ENCODE measurements at places on chromosomes 1 and 21.
A peak's percentile ranks its signal among the peaks of the same experiment; 100 is the strongest.

GRCh38 chr21:41966872-41967621 lies 13.2 kb upstream of the C2CD2 start:
- DNase-seq = no peak

DNA sequence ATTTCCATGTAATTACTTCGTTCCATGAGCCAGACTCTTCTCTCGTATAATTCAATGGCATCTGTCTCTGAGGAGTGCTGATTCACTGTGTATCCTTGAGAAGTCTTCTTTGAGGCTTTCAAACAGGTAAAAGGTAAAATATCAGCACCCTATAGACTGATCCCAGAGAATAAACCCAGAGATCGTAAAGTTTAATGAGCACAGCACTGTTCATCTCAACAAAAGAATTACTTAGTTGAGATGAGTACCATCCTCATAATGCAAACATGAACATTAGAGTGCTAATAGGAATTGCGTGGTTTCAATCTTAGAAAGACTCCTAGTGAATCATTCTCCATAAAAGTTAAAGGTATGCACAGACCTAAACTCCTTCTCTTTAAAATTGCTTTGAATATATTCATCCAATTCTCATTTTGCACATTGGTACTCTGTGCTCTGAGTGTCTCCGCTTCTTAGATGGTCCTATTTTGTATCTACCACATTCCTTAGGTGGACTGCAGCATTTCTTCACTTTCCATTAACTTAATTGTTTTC lies 97.2 kb downstream of the TBX15 start:
- DNase-seq = no peak

DNA sequence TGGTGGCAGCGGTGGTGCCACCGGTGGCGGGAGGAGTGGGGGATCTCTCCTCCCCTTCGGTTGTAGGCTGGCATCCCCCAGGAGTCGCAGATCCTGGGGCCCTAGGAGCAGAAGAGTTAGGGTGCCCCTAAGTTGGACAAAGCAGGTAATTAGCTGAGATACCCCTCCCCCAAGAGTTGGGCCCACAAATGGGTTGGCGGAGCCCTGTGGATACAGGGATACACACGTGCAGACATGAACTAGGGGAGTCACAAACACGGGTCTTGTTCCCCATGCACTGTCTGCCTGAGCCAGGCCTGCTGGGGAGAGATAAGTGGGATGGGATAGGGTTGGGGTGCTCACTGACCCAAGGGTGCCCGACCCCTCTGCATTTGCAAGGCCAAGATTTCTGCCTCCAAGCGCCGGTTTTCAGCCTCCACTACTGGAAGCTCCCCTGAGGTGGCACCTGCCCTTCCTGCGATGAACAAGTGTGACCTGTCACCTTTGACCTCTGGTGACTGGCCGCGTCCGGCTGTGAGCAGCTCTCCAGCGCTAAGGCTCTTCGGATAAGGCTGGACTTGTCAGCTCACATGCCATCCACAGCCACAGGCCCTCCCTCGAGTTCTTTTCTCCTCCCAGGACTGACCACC lies 1.8 kb downstream of the CCDC17 start:
- no peak for DNase-seq

DNA sequence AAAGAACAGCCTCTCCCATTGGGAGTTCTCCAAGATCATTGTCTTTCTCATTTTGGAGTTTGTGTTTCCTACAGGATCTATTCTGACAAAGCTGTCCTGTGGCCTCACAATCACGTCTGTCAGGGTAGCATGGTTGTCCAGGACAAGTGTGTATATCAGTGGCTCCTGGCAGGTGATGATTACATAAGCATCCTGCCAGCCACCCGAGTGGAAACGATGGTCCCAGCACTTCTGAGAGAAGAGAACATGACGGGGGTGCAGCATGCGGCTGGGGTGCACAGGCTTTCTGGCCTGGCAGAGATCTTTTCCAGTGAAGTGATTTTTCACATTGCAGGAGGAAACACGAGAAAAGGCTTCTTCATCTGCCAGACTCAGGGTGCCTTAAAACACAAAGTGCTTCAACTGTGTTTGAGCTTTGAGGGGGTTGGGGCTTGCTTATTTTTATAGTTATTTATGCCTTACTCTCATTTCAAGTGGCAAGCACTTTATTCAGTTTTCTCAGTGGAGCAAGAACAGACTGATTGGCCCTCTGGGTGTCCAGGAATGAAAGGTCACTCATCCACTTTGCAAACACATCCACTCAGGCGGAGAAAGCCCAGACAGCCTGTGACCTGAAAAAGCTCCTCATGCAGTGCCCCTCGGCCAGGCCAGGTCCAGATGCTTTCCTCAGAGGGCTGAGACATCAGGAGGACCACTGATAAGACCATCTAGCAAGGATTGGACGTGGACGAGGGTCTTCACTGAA lies 186.0 kb downstream of the DUSP10 start:
- no peak for DNase-seq

DNA sequence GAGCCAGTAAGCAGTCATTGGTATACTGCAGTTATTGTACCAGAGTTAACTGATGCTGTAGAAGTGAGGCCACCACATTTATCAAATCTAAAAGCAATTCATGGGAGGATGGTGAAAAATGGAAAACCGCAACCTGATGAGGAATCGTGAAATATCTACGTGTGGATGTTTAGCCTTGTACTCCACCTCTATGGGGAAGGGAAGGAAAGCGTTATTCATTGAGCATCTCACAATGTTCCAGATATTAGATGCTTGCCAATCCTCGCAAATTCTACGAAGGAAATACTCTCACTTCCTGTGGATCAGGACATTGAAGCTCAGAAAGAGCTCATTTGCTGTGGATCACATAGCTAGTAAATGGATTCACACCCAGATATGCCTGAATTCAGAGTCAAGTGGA lies 77.3 kb downstream of the LRRC8D start:
- no peak for DNase-seq

- DNase-seq = no peak
Observed at GRCh38 chr1:28592321-28593071, 431 bp downstream of the RAB42 start.

DNA sequence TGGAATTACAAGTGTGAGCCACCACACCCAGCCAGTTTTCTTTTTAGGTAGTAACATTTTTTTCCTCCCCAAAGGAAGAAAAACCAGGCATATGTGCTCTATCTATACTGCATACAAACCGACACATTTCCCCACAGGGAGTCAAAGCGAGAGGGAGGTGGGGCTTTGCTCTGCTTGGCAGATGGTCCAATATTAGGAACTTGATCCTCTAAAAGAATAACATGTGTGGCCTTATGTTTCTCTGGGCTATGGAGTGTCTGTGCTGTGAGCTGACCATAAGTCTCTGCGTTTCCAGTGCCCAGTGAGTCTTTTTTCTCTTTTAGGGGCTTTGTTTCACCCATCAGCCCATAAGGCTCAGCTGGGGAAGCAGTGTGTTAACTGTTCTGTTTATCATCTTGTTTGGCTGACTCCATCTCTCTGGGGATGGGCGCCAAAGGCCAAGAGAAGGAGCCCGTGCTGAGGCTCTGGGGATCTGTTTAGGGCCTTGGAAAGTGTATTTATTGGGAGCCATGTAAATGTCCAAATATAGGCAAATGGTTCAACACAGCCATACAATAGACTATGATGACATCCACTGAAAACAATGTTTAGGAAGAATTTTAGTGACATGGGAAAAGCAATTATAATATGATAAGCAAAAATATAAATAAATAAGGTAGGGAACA lies 20.2 kb downstream of the LMOD1 start:
- peak; percentile 54 for DNase-seq

DNA sequence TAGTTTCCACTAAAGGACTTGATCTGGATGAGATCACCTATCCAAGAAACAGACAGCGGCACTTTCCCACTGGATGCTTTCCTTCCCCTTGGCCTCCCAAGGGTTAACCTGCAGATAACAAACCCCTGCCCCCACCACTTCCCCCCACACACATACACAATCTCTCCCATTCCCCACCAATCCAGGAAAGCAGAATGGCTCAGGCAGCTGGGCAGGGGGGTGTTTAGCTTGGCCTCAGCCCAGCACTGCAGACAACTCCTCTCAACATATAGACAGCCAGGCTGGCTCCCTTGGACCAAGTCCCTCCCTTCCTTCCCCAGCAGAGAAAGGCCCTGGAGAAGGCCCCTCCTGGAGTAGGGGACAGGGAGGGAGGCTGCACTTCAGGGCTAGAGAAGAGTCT lies 24.6 kb downstream of the PLEKHA6 start:
- no peak for DNase-seq

DNA sequence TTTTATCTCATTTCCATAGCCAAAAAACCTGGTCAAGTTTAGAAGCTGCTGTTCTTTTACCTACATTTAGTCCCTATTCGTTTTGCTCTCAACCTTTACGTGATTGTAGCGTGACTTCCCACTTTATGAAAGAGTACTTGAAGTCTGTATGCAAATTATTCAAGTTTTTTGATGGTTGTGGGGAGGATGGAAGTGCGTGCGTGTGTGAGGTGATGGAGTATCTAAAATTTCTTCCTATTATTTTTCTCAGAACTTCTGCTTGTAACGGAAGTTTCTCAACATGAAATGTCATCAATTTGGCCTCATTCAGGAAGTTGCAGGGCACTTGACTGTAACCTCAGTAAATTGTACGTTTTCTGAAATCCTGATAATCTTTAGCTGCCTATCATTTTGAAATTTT lies 64.0 kb downstream of the SAMSN1 start:
- DNase-seq = no peak

- no peak for DNase-seq
Observed at GRCh38 chr1:47660622-47661021, 222.8 kb downstream of the FOXD2 start.

- no peak for DNase-seq
Observed at GRCh38 chr1:3727042-3727824, 25.0 kb upstream of the CCDC27 start.

GRCh38 chr1:155334962-155335361 lies 14.3 kb downstream of the RUSC1 start:
- DNase-seq = no peak

DNA sequence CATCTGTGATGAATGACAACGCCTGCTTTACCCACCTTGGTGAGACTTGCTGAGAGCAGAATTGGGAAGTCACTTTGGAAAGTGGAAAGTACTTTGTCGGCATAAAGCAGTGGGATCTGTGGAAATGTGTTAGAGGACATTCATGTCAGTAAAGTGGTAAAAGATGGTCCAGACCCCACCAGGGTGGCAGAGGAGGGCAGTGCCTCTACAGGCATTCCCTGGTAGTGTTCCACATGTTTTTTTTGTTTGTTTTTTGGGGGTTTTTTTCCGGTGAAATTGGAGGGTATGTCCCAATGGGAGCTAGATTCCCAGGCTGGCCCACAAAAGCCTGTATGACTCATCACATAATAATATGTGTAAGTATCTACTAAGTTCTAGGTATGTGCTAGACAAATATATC lies 80.6 kb downstream of the ELAVL4 start:
- no peak for DNase-seq

DNA sequence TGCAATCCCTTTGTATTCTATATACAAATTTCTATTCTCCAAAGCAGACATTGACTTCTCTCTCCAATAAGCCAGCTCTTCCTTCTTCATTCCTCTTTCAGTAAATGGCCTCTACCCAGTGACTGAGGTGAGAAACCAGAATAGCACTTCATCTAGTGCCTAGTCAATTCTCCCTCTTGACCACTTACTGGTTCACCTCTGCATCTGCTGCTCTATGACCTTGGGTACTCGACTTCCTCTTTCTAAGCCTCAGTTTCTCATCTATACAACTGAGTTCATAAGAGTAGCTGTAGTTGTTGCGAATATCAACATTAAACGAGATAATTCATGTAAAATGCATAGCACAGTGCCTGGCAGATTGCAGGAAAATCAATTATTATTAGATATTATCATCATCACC lies 12.4 kb downstream of the LYST start:
- no peak for DNase-seq

- no peak for DNase-seq
Observed at GRCh38 chr1:182709225-182709764, 24.9 kb upstream of the RGS8 start.
